ENCODE measurements at places on chromosomes 12 and 14.

GRCh38 chr14:92514844-92515514, 1.4 kb downstream of the RIN3 start:
- DNase-seq: no peak

DNA sequence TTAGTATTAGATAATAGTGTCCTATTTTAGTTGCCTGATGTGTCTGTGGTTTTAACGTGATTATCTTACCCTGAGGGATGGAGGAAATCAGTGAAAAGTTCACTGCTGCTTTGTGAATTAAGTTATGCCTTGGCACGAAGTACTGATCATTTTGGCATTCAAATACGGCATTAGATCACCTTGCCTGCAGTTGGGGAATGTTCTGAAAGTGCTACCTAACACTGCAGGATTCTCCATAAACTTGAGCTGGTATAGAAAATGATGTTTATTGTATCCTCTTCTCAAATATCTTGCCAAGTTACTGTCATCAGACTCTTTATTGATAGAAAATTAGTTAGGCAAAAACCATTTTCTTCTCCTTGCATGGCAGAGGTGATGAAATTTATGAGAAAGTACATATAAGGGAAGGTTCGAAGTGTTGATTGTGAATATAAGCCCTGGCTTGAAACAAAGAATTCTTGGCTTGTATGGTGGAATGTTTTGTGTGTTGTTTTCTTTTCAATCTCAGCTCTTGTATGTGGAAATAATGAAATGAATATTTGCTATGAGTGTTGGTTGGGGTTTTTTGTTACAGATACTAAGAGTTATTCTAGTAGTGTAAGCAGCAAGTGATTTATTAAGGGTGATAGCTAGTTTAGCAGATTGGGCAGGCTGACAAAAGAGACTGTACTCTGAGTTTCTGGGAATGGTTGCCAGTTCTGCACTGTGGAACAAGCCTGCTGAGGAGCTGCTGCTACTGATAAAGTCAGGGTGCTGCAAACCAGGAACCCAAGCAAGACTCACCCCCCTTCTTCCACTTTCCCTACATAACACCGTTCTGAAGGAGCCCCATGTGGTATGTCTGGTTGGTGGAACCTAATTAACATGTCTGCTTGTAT, 448.3 kb downstream of the PCNX1 start:
- no peak for DNase-seq

GRCh38 chr14:49451938-49452337, 134.2 kb downstream of the RPS29 start:
- DNase-seq: no peak

DNA sequence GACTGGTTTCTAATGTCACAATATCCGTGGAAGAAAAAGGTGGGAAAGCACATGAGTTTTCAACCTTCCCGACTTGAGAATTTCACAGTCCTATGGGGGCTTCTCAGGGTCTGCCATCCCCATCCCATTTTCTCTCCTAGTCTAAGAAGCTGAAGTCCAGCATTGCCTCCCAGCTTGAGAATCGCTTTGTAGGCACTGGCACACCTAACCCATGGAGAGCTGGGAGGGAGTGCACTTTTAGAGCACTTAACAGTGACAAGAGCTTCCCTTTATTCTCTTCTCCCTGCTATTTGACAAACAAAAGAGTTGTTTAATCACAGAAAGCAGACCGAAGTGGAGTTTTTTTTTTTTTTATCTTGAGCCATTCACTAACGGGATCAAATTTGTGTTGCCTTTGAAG, 22.8 kb upstream of the SRRM4 start:
- DNase-seq: no peak

DNA sequence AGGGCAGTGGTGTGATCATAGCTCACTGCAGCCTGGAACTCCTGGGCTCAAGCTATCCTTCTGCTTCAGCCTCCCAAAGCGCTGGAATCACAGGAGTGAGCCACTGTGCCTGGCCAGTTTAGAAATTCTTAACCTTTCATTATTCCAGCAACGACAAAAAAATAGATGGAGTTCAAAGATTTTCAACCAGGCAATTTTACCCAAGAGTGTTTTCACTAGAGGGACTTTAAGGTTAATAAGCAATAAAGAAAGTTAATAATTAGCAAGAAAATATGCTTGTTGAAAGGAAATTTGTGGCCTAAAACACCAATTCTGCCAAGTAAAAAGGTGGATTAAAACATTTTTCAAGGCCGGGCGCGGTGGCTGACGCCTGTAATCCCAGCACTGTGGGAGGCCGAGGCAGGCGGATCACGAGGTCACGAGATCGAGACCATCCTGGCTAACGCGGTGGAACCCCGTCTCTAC, 14.8 kb downstream of the CDKL1 start:
- DNase-seq: no peak

- DNase-seq: no peak
Observed at GRCh38 chr14:54654605-54655004, 87.7 kb downstream of the SAMD4A start.

DNA sequence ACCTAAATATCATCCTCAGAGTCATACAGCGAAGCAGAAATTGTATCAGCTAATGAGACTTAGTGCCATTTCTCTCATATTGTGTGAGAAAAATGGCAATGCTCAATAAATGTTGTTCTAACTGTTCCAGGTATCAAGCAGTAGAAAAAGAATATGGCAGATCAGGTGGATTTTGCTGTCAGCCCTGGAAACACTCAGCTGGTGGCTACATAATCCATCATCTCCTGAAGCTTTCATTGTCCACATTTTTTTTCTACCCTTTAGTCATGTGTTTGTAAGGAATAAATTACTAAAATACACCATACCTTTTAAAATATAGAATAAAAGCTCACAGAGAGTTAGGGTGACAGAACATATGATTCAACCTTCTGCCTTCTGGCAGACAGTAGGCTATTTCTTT, 840.3 kb downstream of the DIO2 start:
- DNase-seq: no peak

GRCh38 chr12:38124247-38125012, 192.1 kb upstream of the ALG10B start:
- DNase-seq: no peak

GRCh38 chr14:49930720-49931119, 37.8 kb downstream of the ARF6 start:
- DNase-seq: no peak

GRCh38 chr14:105944632-105945610, 418.5 kb downstream of the TMEM121 start:
- DNase-seq: peak; percentile 75

DNA sequence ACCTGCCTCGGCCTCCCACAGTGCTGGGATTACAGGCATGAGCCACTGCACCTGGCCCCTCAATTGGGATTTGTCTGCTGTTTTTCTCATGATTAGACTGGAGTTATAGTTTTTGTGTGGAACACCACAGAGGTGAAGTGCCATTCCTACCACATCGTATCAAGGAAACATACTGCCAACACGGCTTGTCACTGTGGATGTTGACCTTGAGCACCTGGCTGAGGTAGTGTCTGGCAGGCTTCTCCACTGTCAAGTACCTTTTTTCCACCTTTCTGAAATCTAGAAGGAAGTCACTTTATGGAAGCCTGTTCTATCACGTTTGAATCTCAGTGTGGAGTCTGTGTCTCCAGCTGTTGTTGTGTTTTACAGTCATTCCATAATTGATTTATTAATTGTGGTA, 21.4 kb upstream of the SEL1L start:
- DNase-seq: no peak

DNA sequence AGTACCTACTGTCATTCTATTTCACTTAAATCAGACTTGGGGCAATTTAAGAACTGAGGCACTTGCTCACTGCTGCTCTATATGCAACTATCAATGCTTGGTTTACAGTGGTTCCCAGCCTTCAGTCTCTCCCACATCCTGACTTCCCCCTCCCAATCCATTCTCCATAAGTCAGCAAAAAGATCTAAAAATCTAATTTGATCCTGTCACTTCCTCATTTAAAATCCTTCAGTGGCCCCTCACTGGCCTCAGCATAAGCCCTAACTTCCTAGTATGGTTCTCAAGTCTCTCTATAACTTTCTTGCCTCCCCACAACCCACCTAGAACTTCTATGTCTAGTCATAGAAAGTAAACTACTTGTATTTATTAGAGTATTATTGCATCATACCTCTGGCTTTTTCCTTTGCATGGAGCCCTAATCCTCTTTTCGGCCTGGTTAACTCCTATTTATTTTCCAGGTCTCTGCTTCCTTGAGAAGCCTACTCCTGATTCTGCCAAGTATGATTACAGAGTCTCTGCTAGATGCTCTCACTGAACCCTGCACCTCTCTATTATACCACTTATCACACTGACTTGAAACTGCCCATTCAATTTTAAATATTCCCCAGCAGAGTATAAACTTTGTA, 130.6 kb downstream of the RALGAPA1 start:
- no peak for DNase-seq

DNA sequence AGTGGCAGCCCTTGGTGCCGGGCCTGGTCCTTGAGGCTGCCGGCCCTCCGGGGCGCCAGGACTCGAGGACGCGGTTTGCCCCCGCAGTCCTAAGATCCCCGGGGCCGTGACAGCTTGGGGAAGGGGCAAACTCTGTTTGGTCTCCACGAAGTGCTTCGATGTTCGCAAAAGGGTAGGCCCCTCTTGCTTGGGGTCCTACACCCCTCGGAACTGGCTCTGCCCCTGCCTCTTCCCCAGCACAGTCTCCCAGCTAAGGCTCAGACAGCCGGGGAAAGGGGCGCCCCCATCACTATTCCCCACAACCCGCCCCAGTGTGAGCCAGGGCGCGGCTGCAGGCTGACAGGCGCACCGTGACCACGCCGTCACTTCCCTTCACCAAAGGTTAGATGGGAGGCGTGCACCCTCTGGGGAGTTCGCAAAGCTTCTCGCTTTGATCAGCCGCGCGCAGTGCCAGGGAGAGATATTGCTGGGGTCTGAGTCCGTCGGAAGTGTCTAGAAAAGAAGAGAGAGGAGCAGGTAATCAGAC, 7.2 kb upstream of the OTX2 start:
- DNase-seq: no peak

DNA sequence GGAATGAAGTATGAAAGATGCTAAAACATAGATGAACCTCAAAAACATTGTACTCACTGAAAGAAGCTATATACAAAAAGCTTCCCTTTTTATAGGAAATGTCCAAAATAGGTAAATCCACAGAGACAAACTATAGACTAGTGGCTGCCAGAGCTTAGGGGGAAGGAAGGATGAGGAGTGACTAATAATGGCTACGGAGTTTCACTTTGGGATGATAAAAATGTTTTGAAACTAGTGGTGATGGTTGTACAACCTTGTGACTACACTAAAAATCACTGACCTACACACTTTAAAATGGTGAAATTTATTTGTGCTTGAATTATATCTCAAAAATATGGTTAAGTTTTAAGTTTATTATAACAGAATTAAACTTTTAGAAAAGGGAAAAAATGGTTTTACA, 37.1 kb upstream of the AMN1 start:
- no peak for DNase-seq

DNA sequence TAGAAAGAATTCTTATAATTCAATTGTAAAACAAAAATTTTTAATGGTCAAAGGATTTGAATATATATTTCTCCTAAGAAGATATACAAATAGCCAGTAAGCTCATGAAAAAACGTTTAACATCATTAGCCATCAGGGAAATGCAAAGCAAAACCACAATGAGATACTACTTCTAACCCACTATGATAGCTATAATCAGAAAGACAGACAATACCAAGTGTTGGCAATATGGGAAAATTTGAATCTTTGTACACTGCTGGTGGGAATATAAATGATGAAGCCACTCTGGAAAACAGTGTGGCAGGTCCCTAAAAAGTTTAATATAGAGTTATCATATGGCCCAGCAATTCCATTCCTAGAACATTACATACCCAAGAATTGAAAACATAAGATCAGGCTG, 25.4 kb downstream of the RALGAPA1 start:
- no peak for DNase-seq

- no peak for DNase-seq
Observed at GRCh38 chr14:91337699-91338335, 79.8 kb downstream of the CCDC88C start.

DNA sequence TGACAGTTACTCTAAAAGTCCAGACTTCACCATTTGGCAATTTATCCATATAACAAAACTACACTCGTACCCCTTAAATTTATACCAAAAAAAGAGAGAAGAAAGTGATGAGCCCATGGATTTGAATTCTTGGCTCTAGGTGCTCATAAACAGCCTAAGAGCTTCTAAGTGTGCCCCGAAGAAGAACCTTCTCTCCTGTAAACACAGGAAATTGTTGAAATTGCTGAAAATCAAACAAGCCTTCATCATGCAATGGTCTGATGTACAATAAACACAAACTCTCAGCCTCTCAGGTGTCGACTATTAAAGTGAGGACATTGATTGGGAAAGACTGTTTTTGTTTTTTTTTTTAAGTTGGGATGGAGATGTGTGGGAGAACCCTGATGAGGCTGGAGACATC, 21.8 kb downstream of the PDE6H start:
- DNase-seq: no peak

- no peak for DNase-seq
Observed at GRCh38 chr12:94299846-94300245, 151.5 kb downstream of the PLXNC1 start.

DNA sequence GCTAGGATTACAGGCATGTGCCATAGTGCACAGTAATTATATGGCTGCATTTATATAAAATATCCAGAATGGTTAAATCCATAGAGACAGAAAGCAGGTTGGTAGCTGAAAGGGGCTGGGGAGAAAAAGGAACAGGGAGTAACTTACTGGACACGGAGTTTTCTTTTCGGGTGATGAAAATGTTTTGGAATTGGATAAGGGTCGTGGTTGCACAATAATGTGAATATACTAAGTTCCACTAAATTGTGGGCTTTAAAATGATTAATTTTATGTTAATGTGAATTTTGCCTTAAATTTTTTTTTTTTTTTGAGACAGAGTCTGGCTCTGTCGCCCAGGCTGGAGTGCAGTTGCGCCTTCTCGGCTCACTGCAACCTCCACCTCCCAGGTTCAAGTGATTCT, 70.1 kb upstream of the BDKRB2 start:
- DNase-seq: no peak

- no peak for DNase-seq
Observed at GRCh38 chr14:67955261-67955660, 135.7 kb downstream of the RAD51B start.

DNA sequence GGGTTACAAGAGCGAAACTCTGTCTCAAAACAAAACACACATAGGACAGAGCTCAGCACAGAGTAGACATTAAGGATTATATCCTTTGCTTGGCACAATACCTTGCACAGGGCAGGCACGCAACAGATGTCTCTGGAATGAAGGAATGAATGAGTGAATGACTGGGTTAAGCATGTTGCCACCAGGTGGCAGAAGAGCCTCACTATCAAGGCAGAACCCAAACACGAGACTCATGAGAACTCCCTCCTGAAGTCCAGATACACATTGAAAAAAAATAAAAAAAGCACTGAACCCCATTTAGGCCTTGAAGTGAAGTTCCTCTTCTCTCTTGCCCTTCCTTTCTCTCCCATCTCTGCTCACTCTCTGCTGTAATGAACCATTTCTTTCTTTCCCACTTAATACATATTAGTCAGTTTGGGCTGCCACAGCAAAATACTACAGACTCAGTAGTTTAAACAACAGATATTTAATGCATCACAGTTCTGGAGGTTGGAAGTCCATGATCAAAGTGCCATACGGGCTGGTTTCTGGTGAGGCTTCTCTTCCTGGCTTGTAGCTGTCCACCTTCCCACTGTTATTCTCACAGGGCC, 26.6 kb upstream of the LTA4H start:
- peak; percentile 30 for DNase-seq

GRCh38 chr12:70724444-70724843, 87.2 kb upstream of the PTPRB start:
- DNase-seq: no peak

- no peak for DNase-seq
Observed at GRCh38 chr14:74085047-74085637, 386 bp downstream of the LIN52 start.

- DNase-seq: no peak
Observed at GRCh38 chr12:107955966-107956643, 173.0 kb upstream of the WSCD2 start.

GRCh38 chr12:131204416-131205274, 250.9 kb downstream of the ADGRD1 start:
- no peak for DNase-seq
